ENCODE measurements at places on chromosomes 1 and 21. TPM values are rescaled to one million over a fixed set of nuclear protein-coding genes. Genes with fewer than 3 reads are reported as not detected.

Gene ADAMTS5
- total RNA-seq = not detected

- no peak for DNase-seq
Measured at GRCh38 chr1:177448036-177448615, 277.4 kb downstream of the BRINP2 start.

DNA sequence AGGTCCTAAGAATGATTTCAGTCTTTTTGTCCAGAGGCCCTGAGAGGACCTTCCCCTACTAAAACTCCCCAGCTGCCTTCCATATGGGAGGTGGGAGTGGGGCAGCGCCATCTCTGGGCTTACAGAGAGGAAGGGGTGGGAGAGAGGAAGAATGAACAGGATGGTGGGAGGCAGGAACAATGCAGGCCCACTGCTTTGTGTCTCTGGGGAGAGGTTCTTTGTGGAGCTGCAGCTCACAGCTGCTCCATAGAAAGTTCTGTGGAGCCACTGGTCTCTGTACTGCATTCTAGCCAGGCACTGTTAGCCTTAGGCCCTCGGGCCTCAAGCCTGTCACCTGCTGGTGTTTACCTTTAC, 43.6 kb upstream of the A3GALT2 start:
- DNase-seq = no peak

- no peak for DNase-seq
Measured at GRCh38 chr1:222382171-222382570, 165.7 kb downstream of the HHIPL2 start.

DNA sequence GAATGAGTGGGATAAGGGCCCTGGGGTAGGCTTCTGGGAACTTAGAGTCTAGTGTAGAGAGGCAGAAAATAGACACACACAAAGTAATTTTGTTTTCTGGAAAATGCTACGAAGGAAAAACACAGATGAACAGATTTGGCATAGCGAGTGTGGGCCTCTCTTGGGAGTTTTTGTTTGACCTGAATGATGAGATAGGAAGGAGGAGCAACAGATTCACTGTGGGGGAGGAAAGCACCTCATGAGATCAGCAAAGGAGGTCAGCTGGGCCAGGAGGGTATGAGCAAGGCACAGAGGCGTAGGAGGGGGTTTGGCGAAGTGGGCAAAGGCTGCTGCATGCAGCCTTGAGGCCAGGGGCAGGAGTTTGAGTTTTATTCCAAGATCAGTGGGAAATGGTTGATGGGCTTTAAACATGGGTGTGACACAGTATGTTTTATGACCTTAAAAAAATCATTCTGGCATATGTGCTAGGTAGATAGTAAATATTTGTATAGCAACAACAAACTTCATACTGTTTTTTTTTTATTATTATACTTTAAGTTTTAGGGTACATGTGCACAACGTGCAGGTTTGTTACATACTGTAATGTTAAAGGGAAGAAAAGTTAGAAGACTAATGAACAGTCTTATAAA, 57.9 kb downstream of the FGGY start:
- no peak for DNase-seq

DNA sequence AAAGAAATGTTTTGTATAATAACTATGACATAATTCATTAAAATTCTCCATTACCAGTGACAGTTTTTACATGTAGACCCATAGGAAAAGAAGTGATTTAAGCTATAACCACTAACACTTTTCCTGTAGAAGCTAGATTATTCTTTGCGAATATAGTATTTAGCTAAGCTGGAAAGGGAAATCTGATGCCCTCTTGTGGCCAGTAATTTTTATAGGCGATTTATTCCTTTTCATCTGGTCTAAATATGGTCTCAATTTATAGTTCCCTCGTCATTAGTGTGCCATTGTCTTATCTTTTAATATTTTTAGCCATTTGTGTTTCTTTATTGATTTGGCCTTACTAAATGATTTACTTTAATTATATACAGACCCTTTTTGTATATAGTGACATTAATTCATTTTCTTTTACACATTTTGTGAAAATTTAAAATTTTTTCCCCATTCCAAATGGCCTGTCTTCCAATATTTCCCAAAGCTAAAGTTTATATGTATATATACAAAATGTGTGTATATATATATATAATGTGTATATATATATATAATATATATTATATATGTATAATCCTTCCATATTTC, 26.7 kb downstream of the BTG3 start:
- DNase-seq = peak; percentile 72

- DNase-seq = no peak
Measured at GRCh38 chr1:39469150-39469549, 22.3 kb upstream of the BMP8A start.

GRCh38 chr1:100556181-100556580, 18.2 kb downstream of the GPR88 start:
- DNase-seq = no peak

- DNase-seq = no peak
Measured at GRCh38 chr1:87638636-87639035, 310.0 kb downstream of the LMO4 start.

DNA sequence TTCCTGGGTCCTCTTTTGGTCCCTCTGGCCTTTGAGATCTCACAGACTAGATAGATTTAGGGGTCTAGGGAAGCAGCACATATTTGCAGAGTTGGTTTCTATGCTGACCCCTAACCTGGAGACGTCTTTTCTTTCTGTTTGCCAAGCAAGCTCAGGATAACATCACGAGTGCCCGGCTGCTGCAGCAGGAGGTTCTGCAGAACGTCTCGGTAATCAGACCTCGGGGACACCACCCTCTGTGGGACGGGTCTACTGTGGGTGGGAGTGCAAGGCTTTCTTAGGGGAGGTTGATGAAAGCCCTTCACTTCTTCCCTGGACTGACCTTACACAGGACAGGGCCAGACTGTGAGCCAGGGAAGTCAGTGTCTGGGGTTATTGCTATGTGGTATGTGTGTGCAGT, 2.9 kb downstream of the IL24 start:
- no peak for DNase-seq

Gene HCRTR1
- total RNA-seq = not detected

DNA sequence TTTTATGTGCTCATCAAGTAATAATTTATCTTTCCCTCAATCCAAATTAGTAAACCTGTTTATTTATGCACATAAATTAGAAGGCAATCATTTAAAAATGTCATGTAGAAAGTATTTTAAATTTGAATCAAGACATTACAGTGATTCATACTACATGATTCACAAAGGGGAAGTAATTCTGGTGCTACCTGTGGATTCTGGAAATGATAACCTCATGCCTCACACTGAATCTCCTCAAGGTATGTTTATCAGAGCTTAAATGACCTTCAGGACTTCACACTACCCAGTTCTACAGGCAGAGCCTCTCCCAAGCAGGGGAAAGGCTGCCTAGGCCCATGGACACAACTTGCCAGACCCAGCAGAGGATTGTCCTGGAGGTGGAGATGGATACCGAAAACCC, 25.2 kb upstream of the TDRD10 start:
- no peak for DNase-seq

- no peak for DNase-seq
Measured at GRCh38 chr1:161885003-161885402, 118.9 kb downstream of the ATF6 start.

DNA sequence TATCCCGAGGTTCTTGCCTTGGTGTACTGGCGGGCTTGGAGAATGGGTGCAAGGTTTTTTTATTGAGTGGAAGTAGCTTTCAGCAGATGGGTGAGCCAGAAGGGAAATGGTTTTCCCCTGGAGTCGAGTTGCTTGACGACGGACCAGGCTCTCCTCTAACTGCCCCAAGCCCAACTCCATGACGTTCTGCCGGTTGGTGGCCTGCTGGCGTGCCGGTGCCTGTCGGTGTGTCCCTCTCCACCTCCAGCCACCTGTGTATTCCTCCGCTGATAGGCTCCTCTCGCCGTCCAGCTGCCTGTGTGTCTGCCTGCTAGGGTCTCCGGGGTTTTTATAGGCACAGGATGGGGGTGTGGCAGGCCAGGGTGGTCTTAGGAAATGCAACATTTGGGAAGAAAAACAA, 34.3 kb upstream of the PTGFRN start:
- no peak for DNase-seq

Gene PROK1
- not detected for total RNA-seq

DNA sequence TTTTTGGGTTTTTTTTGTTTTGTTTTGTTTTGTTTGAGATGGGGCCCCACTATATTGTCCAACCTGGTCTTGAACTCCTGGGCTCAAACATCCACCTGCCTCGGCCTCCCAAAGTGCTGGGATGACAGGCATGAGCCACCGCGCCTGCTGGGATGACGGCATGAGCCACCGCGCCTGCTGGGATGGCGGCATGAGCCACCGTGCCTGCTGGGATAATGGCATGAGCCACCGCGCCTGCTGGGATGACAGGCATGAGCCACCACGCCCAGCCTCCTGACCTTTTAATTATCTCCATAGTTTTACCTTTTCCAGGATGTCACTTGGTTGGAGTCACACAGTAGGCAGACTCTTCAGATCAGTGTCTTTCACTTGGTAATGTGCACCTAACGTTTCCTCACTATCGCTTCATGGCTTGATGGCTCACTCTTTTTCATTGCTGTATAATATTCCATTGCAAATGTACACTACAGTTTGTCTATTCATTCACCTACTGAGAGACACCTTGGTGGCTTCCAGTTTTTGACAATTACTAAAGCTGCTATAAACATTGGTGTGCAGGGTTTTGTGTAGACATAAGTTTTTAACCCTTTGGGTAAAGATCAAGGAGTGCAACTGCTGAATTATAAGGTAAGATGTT, 10.1 kb upstream of the PDXK start:
- DNase-seq = no peak

Gene CRABP2
- 2.1 TPM for total RNA-seq

DNA sequence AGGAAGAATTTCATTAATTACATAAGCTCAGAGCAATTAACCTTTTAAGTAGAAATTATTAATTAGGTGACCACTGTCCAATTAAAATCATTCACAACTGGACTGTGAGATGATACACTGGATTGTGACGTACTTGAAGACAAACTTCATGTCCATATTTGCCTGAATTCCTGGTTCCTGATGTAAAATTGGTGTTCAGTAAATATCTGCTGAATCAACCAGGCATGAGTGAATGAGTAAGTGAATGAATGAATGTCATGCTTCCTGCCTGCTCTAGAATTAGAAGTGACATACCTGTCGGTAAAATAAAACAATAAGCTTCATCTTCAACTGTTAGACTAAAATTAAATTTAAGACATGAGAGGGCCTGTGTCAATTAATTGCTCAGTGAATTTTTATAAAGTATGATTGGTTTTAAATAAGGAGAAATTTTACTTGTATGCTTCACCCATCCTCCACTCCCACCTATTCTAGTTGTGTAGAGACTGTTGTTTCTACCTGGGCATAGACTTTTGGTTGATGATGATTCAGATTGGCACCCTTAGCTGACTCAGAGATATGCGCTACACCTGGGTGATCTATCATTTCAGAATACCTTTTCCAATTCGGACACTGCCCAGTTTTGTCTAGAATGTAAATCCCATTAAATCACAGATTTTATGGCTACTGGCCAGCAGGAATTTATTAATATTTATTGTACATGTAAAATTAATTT, 56.9 kb upstream of the PTGS2 start:
- DNase-seq = no peak

- peak; percentile 48 for DNase-seq
Measured at GRCh38 chr1:224235813-224236493, 52.9 kb downstream of the DEGS1 start.

DNA sequence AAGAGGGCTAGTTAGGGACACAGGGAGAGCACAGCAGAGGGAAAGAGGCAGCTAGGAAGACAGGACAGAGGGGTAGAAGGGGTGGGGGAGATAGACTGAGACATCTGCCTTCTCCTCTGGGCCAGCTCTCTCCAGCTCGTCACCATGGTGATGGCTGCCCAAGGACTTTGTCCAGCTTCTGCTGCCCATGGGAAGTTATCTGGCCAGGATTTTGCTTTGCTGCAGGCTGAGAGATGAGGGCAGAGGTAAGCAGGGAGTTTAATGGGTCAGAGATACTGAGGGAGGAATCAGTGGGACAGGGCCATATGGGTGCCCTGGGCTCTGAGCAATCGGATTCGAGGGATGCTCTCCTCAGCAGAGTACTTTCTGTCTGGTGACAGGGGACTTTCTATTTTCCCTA, 34.5 kb upstream of the GPR37L1 start:
- no peak for DNase-seq

DNA sequence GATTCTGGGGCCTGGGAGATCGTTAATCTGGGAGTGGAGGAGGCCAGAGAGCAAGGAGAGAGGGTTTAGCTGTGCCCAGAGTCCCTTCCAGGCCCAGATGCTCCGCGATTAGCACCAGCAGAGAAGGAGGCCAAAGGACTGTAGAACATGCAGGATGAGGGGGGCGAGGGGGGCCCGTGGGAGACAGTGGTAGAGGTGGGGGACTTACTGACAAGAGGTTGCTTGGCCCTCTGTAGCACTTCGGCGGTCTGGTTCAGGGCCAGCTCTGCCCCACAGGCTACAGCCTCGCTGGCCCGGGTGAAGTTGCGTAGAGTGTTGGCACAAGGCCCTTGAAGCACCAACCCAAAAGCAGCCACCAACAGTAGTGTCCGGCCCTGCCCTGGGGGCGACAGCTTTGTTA, 695 bp downstream of the DCST2 start:
- DNase-seq = no peak

- DNase-seq = no peak
Measured at GRCh38 chr1:11771481-11772043, 9.6 kb downstream of the C1orf167 start.

DNA sequence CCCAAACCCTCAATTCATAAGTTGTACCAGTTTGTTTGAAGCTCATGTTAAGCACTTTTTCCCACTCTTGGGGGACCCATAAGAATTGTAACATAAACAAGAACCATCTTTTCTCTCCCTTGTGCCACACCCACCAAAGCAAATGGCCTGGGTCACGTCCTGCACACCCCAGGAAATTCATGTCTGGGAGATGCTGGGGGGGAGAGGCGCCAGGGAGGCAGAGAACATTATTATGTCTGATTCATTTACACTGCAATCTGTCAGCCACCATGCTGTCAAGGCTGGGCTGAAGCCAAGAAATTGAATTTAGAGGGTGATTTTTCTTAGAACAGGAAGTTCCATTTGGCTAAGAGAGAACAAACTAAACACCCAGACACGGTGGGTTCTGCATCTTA, 37.2 kb upstream of the IPO9 start:
- no peak for DNase-seq

GRCh38 chr1:221829327-221830015, 87.6 kb upstream of the DUSP10 start:
- no peak for DNase-seq
